ENCODE measurements at places on chromosomes 1 and 21.

DNA sequence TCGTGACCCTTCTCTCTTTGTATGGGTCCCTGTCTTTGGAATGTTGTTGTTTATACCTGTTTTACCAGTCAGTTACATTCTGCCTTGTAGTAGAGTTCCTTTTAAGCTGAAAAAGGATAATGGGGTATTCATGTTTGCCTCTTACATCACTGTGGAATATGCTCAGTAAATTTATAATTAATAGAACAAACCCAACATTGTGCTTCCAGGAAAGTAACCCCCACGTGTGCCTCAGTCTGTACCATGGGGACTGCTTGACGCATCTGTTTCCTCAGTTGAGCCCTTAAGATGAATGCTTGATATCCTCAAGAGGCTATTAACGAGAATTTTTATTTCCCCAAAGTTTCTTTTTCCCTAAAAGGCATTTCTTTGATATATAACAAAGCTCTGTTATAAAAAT lies 73.4 kb downstream of the ST6GALNAC3 start:
- no peak for DNase-seq

DNA sequence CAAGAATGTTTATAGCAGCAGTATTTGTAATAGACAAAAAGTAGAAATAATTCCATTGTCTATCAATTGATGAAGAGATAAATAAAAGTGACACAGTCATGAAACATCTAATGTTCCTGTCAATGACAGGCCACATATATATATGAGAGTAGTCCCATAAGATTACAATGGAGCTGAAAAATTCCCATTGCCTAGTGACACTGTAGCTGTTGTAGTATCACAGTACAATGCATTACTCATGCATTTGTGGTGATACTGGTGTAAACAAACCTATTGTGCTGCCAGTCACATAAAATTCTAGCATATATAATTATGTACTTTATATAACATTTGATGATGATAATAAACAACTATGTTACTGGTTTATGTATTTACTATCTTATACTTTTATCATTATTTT lies 141.9 kb upstream of the LYPLAL1 start:
- DNase-seq = no peak

- DNase-seq = no peak
These were observed 1.8 kb upstream of the SLC19A2 start for GRCh38 chr1:169487561-169487960.

GRCh38 chr21:27293239-27293638 lies 326.4 kb upstream of the ADAMTS5 start:
- no peak for DNase-seq

DNA sequence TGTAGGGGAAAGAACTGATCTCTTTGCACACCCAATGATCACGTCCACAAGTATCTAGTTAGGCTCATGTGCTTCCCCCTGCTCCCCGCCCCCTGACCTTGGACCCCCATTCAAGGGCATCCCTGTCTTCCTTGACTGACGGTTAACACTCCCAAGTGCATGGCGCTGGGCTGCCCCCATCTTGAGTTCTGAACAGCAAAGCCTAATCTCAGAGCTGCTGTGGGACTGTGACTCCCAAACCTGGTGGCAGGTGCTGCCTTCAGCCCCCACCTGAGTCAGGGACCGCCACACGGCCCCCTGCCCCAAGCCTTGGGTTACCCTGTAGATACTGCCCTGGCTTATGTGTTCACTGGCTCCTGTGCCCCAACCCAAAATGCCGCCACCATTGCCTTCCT lies 925 bp downstream of the TNNI1 start:
- no peak for DNase-seq

DNA sequence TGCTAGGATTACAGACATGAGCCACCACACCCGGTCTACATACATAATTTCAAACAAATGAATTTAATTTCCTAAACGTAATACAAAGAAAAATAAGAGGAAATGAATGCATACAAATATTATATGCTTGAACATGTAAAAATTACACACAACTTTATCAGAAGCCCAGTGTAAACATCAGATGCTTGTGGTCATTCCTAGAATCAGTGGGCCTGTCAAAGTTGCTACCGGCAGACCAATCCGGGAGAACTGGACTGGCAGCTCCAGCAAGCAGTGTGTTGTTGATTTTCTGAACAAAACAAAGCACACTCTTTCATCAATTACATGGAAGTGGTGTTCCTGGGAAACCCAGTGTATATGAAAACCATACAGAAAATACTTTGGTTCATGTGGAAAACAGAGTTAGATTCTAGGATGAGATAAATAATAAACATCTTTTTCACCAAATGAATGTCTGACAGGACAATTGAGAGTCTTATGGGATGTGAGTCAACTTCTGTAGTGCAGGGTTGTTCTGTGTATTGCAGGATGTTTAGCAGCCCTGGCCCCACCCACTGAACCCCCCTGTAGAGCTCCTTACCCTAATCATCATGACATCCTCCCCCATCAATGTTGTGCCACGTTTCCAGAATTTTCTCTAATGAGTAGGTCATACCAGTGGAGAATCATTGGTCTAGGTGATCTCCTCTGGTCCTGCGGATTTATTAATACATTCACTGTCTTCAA lies 33.8 kb downstream of the MFSD2A start:
- no peak for DNase-seq

- DNase-seq = no peak
These were observed 52.1 kb downstream of the COL6A1 start for GRCh38 chr21:46033410-46034400.

DNA sequence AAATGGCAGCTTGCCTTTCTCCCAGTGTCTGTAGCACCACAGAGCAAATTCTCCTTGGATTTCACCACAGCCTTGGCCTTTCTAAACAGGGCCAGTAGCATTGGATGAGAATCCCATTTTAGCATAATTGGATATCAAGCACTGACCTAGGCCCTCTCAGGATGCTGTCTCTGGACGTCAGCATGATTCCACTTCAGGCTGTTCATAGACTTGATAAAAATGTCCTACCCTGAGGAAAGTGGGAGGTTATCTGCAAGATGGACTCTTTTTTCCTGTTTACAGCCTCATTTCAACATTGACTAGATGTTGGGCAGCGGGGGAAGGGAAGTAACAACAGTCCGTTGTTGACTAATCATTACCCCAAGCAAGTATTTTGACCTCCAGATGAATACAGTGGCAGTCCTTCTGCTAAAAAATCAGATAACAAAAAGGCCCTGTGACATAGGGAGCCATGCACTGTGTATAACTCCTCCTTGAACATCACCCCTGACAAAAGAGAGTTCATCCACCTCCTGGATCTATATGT lies 5.2 kb downstream of the NPL start:
- no peak for DNase-seq

DNA sequence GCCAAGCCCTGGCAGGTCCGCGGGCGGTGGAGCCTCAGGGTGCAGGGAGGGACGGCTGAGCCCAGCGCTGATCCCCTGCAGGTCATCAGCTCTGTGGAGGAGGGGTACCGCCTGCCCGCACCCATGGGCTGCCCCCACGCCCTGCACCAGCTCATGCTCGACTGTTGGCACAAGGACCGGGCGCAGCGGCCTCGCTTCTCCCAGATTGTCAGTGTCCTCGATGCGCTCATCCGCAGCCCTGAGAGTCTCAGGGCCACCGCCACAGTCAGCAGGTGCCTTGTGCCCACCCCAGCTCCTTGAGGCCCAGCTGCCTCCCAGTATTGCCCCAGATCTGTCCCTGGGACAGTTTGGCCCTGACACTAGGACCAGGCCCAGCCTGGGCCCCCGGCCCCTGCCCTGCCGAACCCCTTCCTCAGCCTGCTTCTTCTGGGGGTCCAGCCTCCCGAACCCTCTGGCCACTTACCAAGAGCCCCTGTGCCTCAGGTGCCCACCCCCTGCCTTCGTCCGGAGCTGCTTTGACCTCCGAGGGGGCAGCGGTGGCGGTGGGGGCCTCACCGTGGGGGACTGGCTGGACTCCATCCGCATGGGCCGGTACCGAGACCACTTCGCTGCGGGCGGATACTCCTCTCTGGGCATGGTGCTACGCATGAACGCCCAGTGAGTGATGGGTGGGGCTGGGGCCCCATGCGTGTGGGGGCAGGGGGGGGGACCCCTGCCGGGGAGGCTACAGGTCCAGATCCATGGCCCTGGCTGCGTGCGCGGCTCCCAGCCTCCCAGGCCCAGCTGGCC lies 35.4 kb upstream of the C1QA start:
- no peak for DNase-seq

GRCh38 chr1:110173466-110174105 lies 23.3 kb downstream of the SLC6A17 start:
- no peak for DNase-seq

DNA sequence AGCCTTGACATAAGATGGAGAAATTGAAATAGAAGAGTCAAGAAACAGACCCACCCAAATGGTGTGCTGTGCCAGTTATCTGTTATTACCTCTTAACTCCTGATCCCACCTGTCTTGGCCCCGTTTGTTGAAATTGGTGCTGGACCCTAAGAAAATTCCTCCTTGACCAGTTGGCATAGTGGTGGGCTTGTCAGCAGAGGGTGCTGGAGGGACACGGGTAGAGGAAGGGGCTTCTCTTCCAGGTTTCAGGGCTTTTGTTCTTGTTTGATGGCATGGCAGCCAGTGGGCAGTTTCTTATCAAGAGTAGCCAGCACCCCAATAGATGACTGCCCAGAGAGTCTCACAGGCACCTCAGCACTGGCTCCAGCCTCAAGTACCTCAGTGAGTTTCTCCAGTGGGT lies 51.6 kb downstream of the PCBP3 start:
- no peak for DNase-seq

GRCh38 chr1:19353596-19353995 lies 41.5 kb downstream of the SLC66A1 start:
- no peak for DNase-seq

DNA sequence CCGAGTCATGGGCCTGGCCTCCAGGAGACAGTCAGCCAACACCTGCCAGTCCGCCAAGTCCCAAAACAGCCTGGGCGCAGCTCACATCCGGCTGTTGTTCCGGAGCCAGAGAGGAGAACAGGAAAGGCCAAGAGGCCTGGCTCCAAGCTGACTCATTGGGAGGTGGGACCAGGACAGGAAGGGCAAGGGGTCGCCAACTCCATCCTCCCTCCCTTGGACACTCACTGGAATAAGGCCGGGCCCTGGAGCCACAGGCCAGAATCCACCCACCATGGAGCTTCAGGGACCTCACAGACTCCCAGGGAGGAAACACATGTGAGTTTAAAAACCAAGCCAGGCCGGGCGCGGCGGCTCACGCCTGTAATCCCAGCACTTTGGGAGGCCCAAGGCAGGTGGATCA lies 25.1 kb upstream of the CLIC4 start:
- peak; percentile 83 for DNase-seq

DNA sequence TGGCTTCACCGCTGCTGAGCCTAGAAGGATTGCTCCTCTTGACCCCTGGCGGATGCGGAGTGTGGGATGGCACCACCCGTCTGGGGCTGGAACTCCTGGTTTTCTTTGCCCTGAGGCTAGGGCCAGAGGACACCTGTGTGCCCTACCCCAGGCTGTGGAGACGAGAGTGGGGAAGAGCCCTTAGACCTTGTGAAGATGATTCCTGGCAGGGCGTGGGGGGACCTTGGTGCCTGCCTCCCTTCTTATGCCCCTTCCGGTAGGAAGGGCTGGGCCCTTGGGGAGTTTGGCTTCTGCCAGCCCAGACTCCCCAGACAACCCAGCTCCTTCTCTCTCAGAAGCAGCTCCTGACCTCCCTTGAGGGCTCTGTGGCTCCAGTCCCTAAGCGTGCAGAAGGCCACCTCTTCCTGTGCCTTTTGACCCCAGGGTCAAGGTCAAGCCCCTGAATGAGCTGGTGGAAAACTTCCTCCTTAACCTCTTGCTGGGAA lies 891 bp downstream of the RPS6KA1 start:
- no peak for DNase-seq

DNA sequence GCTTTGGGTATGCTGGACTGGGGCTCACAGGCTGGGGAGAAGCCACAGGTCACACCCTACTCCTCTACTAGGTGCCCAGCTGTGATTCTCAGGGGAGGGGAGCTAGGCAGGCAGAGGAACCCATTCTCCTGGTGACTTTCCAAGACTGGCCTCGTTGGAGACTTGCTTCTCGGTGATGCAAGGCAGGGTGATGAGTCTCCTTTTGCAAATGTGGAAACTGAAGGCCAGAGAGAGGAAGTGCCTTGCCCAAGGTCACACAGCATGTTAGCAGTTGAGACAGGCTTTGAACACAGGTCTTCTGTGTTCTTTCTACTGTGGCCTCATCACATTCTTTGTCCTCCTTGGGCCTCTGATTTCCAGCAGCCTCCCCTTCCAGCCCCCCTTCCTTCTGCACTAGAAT lies 20.5 kb upstream of the C1QA start:
- DNase-seq = no peak

DNA sequence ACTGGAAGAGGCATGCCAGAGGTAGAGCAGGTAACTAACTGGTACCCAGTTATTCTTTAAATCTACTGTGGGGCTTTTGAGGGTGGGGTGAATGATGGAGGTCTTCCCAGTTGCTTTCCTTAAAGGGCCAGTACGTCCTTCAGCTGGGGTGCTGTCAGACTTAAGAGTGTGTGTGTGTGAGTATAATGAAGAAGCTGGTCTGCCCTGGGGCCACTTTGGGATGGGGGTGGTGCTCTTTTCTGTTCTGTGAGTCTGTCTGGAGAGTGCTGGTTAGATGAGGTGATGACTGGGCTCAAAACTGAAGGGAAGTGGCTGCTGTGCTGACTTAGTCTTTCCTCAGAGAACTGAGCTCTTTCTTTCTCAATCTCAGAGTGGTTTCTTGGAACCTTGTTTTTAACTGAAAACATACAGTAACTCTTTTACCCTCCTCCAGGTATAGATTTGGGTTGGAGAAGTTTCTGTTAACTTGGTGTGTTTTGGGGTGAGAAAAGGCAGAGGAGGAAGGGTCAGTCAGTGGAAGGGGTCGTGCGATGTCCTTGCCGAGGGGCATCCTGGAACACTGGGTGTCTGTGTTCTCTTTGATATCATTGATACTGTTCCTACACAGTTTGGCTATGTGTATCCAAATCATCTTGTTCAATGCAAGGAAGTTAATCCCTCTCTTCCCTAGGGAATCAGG lies 746 bp downstream of the MACF1 start:
- DNase-seq = peak; percentile 83

DNA sequence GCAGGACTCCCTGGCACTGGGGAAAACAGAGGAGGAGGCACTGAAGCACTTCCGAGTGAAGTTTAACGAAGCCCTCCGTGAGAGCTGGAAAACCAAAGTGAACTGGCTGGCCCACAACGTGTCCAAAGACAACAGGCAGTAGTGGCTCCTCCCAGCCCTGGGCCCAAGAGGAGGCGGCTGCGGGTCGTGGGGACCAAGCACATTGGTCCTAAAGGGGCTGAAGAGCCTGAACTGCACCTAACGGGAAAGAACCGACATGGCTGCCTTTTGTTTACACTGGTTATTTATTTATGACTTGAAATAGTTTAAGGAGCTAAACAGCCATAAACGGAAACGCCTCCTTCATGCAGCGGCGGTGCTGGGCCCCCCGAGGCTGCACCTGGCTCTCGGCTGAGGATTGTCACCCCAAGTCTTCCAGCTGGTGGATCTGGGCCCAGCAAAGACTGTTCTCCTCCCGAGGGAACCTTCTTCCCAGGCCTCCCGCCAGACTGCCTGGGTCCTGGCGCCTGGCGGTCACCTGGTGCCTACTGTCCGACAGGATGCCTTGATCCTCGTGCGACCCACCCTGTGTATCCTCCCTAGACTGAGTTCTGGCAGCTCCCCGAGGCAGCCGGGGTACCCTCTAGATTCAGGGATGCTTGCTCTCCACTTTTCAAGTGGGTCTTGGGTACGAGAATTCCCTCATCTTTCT lies 75.5 kb downstream of the PIK3CD start:
- DNase-seq = no peak

All from foreskin fibroblast (primary cell).